ENCODE measurements at places on chromosomes 16 and 17. TPM values are rescaled to one million over a fixed set of nuclear protein-coding genes. Genes with fewer than 3 reads are reported as not detected.

DNA sequence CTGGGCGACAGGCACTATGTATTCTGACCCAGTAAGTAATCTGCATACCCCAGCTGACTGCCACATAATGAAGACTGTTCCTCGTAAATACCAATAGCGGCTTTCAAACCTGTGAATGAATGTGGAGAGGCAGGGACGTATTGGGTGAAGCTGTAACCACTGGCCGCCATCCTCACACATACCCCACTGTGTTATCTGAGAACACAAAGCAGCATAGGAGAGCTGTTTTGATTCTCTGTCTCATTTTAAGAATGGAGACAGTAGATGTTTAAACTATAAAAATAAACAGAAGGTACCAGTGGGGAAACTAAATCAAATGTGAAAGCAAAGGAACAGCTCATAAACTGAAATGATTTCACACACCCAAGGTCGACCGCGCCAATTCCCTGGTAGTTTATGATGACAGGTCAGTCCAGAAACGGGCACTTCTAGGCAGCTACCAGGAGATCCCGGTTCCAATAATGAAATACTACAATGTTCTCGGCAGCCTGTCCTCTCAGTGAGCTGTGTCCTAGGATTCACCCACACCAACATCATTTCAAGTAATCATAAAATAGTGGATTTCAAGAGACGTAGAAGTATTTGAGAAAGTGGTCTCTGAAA, 109.7 kb downstream of the ADCY9 start:
- DNase-seq = no peak

DNA sequence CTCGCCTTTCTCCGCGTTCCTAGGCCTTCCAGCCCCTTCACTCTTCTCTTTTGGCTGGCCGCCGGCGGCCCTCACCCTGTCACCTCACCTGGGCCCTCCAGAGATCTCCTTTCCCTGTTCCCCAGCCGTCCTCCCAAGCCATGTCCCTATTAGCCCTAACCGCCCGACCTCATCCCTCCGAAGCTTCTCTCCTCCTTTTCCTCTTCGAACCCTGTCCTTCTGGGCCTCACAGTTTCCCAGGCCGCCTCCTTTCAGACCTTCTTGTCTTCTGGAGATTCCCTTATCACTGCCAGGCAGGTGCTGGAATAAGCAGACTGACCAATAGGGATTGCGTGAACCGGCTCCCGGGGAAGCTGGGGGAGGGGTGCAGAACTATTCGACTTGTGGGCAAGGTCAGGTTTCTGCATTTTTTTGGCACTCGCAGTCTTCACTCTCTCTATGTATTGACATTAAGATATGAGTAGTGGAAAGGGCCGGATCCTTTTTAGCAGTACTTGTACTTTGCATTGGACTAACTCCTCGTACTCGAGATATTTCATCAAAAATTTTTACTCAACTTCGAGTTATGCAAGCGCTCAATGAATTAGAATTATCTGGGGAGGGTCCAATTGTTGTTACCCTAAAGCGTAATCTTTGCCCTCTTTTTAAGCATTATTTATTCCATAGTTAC, 690 bp downstream of the RHOT1 start:
- DNase-seq = peak; percentile 28

DNA sequence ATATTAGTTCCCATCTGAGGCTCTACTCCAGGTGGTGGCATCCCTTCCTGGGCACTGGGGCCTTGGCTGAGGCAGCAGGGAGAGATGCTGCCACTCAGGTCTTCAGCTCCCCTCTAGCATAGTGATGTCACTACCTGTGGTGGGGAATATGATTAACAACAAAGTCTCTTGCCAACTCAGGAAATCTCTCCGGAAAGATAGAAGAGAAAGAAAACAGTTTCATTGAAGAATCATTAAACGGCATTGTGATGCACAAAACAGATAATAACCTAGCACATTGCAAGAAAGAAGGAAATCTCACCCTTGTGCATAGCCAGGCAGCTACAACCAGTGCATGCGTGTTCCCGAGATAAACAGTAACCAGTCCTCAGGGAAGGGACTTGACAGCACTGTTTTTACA, 12.2 kb upstream of the ZNF267 start:
- DNase-seq = no peak

- no peak for DNase-seq
These were observed 8.9 kb upstream of the MYH11 start for GRCh38 chr16:15865742-15866141.

GRCh38 chr16:4179020-4179419, 62.8 kb upstream of the ADCY9 start:
- no peak for DNase-seq

DNA sequence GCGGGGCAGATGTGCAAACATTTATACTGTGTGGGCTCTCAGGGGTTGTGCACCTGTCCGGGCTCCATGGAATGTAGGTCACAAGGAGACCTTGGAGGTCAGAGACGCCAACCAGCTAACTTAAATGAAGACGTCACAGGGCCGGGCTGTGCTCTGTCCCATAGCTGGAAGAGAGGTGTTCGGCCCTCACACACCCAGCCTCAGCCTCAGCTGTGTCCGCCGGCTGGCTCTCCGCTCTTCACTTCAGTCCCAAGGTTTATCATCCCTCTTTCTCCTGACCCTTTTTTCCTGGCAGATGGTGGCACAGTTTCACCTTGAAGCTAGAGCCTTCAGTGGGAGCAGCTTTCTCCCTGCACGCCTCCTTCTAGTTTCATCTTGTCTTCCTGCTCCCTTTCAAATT, 6.0 kb upstream of the RBFOX3 start:
- DNase-seq = no peak

DNA sequence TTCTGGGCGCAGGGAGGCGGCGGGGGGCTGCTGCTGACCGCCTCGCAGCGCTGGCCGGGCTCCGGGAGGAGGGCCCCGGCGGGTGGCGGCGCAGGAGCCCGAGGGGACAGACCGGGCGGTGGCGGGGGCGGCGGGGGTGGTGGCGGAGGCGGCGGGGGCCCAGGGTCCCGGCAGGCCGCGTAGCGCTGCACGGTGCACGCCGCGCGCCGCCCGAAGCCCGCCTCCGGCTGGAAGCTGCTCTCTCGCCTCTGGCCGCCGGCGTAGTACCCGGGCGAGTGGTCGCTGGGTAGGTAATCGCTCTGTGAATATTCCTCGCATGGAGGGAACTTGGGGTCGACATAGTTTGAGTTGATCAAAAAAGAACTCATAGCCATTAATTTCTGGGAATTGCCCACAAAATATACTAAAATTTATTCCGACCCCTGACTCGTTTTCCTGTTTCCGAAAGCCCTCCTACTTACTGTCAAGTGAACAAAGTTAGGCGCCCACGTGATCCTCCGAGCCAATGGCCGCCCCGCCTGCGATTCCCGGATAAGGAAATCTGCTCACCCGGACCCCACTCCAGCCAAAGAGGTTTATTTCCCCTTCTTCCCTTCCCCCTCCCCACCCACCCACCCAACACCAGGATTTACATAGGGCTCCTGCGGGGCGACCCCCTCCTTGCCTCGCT, at the start of gene HOXB4:
TSS of gene HOXB4 (minus strand) at position 405 of the 670 bp plus-strand sequence. CDS start at position 374, 31 bp downstream.
- peak; percentile 76 for DNase-seq

- DNase-seq = no peak
These were observed 9.7 kb downstream of the C16orf54 start for GRCh38 chr16:29736112-29736511.

DNA sequence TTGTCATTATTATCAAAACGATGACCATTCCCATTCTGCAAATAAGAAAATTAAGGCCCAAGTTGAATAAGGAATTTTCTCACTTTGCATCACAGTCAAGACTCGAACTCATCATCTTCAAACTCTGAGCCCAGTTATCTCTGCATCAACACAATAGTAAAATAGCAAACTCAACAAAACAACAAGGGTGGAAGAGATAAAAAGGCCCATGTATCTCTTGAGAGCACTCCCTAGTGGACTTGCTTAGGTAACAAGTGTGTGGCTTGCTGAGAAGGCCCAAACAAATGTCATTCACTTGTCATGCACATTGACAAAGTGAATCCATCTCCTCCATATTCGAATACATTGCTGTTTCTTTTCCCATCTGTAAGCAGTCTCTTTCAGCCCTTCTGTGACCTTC, 412.0 kb upstream of the MAF start:
- DNase-seq = no peak

- no peak for DNase-seq
These were observed 14.8 kb downstream of the MYOCD start for GRCh38 chr17:12680407-12680897.

DNA sequence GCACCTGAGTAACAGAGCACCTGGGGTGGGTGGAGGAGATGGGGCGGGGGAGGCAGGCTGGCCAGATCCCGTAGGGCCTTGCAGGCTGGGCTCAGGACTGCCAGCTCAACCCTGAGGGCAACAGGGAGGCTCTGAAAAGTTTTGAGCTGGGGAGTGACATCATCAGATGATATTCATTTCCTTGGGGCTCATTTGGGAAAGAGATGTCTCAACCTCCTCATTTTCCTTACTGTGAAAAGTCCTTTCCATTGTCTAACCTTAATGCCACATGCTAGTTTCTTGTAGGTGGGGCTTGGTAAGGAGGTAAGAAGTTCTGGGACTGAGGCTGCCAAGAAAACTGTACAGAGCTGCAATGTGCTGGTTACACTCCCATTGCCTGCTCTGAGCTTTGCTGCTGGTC, 3.7 kb downstream of the TNS4 start:
- DNase-seq = no peak

CSH1 gene
- not detected for total RNA-seq

KRT38 gene
- not detected for total RNA-seq

C16orf74 gene
- 1.6 TPM for total RNA-seq

GAST gene
- total RNA-seq = not detected

ITGA2B gene
- total RNA-seq = 0.27 TPM

ASGR2 gene
- total RNA-seq = not detected

Data from activated CD4-positive, alpha-beta T cell treated with anti-CD3 and anti-CD28 coated beads, Interleukin-2, amount 10 ng/mL, durations not matched to agents 7 days and 5 days (primary cell).